ENCODE measurements at places on chromosomes 1 and 21.

DNA sequence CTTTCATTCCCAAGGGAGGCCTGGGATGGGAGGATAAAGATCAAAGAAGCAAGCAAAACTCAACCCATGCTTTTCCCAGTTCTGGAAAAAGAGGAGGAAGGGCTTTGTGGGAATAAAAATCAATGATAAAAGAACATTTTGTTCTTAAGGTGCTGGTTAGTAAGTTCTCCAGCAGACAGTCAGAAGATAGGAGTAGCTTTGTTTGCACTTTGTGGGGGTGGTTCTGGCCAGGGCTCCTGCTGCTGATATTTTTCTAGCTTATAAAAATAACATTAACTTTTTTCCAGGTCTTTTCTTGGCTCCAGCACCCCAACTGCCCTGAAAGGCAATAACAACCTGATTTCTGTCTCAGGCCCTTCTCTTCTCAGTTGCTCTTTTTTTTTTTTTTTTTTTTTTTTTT lies 220.0 kb downstream of the FGGY start:
- no peak for DNase-seq

DNA sequence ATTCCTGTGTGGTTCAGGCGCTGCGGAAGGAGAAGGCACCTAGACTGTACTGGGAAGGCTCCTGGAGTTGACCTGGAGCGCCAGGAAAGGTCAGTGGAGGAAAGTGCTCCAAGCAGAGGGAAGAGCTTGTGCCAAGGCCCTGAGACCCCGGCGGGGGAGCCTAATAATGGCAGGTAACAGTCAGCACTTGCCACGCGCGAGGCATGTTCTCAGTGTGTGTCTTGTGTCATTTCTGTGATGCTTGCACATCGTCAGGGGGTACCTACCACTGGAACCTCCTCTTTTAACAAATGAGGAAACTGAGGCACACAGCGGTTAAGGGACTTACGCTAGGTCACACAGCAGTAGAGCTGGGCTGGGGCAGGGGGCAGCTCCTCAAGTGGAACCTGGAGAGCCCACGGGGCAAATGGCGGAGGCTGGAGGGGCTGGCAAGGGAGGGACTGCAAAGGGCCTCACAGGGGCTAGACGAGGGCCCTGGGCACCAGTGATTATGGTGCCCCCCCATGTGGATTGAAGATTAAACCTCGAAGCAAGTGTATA lies 976 bp upstream of the BMP8B start:
- no peak for DNase-seq

DNA sequence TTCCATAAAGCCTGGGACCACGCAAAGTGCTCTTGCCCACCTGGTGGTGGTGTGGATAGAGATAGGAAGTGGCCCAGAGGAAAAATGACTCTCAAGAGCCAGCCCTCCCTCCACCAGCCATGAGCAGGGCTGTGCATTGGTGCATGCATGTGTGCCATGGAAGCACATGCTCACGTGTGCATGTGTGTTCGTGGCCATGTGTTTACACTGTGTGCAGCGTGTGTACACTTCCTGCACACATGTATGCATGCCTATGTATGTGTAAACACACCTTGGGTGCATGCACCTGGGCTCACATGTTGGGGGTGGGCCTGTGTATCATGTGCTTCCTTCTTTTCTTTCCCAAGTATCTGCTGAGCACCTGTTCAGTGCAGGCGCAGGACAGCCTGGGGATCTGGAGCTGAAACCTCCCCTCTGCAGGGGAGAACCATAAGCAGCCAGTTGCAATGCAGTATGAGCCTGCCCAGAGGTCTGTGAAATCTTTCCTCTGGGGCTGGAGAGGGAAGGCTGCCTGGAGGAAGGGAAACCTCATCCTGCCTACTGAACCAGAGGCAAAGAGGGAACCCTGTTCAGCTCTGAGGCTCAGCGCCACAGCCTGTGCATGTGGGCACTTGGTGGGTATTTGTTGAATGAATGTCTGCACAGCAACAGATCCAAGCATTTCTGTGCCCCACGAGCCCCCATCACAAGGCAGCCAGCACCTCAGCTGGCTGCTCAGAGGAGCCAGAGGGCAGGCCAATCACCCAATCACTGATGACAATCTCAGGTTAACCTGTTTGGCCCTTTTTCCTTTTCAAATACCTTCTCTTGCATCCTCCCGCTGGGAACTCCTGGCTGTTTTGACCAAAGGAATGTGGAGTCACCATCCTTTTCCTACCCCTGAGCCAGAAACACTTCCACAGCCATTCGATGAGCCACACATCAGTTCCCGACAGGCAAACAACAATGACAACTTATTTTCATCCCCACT lies 327.0 kb downstream of the NPHP4 start:
- no peak for DNase-seq

DNA sequence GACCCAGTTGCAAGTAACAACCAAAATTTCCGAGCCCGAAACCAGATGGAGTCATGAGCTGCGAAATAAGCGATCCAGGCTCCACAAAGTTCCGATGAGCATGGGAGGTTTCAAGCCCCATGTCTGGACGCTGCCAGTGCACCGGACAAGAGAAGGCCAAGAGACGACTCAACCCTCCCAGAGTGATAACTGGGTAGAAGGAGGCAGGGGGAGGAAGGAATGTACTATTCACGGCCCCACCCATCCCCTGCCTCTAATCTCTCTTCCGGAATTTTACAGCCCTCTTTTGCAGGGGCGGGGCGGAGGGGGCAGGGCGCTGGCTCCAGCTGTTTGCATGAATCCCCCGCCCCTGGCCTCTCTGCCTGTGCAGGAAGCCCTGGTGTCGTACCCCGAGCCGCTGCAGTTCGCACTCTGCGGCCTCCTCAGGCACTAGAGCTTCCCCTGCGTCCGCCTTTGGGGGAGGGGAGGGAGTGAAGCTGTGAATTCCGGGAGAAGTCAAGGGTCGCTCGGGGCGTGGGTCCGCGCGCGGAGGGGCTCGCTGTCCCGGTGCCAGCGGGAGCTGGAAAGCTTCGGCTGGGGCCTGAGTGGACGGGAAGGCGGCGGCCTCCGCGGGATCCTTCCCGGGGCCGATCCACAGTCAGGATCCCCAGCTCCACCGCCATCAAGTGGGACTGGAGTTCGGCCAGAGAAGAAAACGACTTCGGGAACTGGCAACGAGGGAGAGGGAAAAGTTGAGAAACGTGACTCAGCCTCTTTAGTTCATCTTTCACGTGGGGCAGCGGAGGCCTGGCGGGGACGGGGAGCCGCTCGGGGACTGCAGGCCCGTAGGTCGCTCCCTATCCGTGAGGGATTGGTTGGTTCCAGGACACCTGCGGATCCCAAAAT lies 6.3 kb upstream of the PTP4A2 start:
- peak; percentile 78 for DNase-seq

DNA sequence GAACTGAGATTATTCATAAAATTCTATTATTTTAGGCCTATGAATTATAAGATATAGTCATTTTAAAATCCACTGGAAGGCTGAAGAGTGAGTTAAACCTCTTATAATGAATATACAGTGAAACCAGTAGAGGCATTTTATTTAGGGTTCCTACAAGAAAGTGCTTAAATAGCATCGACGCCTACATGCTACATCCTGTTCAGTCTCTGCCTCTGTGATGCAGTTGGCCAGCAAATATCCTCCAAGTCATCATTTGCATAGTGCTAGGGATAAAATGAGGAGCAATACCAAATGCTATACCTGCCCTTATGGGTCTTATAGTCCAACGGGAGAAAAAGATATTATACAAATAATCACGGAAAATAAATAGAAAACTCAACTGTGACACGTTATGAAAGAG lies 59.6 kb downstream of the EDEM3 start:
- DNase-seq: no peak

- DNase-seq: no peak
Measured at GRCh38 chr1:15808955-15809354, 1.5 kb upstream of the UQCRHL start.

- DNase-seq: no peak
Measured at GRCh38 chr1:201946224-201946908, at the start of gene LMOD1. LMOD1 (minus strand) TSS chr1:201946548; CDS start chr1:201946340, 208 bp downstream.

DNA sequence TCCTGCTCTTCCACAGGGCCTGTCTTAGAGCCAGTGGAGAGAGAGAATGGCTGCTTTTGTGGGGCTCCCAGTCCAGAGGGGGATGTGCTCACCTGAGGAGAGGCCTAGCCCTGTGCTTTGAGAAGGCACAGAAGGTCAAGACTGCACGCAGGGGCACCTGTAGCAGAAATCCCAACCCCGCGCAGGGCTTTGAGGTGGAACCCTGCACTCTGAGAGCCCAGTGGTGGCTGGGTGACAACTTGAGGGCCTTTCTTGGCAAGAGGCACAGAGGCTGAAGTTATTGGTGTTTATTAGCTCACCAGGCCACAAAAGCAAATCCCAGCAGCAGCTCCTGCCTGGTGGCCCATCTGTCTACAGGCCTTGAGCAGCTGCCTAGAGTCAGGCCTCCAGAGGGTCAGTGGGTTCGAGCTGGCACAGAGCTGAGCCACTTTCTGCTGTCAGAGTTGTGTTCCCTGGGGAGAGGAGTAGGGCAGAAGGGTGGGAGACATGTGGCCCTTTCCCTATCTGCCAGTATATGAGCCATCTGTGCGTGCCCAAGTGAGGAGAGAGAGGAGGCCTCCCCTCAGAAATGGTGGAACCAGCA lies 31.4 kb downstream of the SZRD1 start:
- DNase-seq: no peak

- DNase-seq: peak; percentile 57
Measured at GRCh38 chr1:110686188-110686587, 11.4 kb upstream of the KCNA3 start.

- DNase-seq: no peak
Measured at GRCh38 chr1:46184920-46185658, 8.8 kb upstream of the P3R3URF start.

DNA sequence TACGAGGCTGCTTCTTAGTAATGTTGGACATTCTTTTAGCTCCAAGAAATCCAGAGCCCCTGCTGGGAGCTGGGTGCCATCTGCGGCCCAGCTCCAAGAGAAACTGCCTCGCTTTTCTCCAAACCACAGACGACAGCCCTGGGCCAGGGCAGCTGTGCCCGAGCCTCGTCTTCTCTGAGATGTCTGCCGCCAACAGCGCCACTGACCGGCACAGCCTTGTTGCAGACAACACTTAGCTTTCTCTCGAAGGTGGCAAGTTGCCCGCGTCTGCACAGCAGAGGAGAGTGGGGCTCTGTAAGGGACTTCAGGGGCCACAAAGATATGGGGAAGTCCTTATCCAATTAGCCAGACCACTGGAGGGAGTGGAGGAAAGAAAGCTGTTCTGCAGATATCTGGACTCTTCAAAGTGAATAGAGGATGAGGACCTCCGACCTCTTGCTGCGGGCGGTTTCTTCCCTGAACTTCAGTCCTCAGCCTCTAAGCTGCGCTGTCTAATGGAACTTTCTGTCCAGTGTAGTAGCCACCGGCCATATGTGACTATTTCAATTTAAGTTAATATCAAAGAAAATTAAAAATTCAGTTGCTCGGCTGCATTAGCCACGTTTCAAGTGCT lies 63.9 kb upstream of the DISP3 start:
- no peak for DNase-seq

DNA sequence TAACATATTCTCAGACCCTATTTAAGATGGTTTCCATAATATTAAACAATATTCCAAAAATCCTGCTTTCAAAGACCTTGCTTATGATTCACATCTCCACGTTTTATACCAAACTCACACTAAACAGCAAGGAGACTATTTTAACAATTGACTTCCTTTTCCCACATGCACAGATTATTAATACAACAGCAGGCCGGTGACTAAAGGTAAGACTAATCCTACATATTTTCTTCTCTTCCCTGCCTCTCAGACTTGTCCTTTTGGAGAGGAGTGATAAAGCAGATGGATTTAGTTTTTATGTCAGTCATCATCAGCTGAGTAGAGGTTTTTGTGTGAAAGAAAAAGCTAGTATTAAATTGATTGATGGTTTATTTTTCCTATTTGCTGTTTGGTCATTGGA lies 400.6 kb downstream of the NTNG1 start:
- DNase-seq: no peak

DNA sequence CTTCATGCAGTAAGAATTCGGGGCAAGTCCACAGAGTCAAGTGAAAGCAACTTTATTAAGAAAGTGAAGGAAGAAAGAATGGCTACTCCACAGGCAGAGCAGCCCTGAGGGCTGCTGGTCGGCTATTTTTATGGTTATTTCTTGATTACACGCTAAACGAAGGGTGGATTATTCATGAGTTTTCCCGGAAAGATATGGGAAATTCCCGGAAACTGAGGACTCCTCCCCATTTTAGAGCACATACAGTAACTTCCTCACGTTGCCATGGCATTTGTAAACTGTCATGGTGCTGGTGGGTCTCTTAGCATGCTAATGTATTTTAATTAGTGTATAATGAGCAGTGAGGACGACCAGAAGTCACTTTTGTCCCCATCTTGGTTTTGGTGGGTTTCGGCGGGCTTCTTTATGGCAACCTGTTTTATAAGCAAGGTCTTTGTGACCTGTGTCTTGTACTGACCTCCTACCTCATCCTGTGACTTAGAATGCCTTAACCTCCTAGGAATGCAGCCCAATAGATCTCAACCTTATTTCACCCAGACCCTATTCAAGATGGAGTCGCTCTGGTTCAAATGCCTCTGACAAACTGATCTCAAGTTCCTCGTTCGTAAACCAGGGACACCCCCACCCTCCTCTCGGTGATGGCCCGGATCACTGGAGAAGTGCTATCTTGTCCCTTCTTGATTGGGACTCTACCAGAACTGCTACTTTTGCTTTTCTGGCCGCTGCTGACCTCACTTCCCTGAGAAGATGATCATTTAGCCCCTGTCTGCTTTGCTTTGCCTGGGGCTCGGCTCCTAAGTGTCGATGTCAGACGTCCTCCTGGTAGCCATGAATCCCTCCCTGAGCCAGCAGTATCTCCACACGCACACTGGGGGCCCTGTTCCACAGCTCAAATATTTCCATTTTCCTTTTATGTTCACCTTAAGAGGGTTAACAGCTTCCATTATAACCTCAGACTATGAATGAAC lies 48.8 kb downstream of the CLSTN1 start:
- no peak for DNase-seq

- DNase-seq: no peak
Measured at GRCh38 chr1:229832695-229833094, 206.6 kb downstream of the URB2 start.

- DNase-seq: no peak
Measured at GRCh38 chr1:8162168-8162567, 136.1 kb upstream of the ERRFI1 start.

- DNase-seq: no peak
Measured at GRCh38 chr1:197632005-197632404, 143.3 kb downstream of the DENND1B start.

GRCh38 chr1:113615425-113615824 lies 143.9 kb downstream of the PHTF1 start:
- no peak for DNase-seq

DNA sequence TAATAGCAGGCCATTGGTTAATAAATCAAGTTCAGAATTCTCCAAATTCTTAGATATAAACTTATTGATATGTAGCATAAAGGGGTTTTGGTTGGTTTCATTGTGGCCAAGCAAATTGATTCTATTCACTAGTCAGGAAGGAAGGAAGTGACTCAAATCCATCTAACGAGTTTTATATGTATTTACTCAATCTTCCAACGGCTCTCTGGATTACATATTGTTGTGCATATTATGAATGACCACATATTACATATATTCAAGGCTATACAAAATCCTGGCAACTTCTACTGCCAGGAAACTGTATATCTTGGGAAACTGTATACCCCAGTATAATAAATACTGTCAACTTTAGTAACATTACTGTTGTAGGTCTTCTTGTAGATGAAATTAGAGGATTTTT lies 20.1 kb upstream of the PDE4B start:
- no peak for DNase-seq

Data from CD4-positive, alpha-beta T cell treated with Interferon alpha-2 for 1 hour (primary cell).